ENCODE measurements at places on chromosomes 2 and 18. TPM values are rescaled to one million over a fixed set of nuclear protein-coding genes. Genes with fewer than 3 reads are reported as not detected.

The KIF1A gene
- 132 TPM for total RNA-seq

DNA sequence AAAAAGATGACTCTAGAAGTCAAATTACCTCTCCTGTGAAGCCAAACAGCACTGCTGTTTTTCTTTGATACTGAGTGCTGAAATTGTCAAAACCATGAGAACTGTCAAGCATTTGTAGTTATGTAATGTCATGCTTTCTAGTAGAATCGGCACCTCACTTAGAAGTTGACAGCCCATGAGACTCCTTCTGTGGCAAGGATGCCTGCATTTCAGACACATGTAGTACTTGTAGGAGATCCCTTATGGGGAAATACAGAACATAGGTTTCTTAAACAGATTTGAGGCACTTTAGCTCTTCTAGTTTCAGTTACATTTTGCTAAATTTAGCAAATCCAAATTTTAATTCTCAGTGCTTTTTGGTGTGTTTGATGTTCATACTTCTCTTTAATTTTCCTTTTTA lies 15.7 kb downstream of the ZNF407 start:
- DNase-seq, result no peak

- no peak for DNase-seq
These were observed 46.0 kb upstream of the RIT2 start for GRCh38 chr18:43161528-43161927.

GRCh38 chr2:150043172-150043500 lies 444.3 kb downstream of the RND3 start:
- DNase-seq, result no peak

DNA sequence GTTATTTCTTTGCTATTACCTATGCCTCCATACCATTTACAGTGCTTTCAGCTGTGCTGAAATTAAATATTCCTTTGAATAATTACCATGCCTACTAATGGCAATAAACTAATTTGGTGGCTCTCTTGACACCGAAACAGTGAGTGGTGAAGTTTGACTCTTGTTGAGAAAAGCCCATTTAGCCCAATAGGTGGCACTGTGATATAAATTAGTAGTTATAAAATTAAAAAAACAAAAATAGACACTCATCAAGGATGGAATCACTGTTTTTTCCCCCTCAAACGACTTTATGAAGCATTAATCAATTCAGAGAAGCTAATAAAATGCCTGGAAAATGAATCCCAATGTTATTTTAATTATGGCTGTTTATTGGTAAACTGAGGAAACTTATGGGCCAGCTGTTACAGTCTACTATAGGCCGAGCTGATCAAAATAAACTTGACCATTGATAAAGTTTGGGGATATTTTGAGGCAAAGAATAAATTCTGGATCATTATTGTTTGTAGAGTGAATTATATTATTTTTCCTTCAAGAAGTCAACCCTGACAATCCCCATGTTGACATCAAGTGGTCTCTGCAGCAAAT lies 339.6 kb downstream of the TRIB2 start:
- no peak for DNase-seq

DNA sequence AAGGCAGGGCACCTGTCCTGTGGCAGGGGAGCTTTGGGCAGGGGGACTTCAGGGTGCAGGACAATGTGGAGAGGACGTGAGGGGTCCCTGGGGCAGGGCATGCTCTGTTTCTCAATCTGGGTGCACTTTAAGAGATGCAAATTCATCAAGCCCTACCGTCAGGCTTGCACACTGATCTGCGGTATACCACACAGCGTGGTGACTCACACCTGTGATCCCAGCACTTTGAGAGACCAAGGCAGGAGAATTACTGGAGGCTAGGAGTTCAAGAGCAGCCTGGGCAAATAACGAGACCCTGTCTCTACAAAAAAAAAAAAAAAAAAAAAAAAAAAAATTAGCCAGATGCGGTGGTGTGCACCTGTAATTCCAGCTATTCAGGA lies 10.2 kb upstream of the GPC1 start:
- no peak for DNase-seq
